Stimulated activated CD4-positive, alpha-beta T cell treated with anti-CD3 and anti-CD28 coated beads, Interleukin-4, amount 100 ng/mL, for 4 hours (primary cell): ENCODE measurements at places on chromosomes 2 and 18.
A peak's percentile ranks its signal among the peaks of the same experiment; 100 is the strongest.

DNA sequence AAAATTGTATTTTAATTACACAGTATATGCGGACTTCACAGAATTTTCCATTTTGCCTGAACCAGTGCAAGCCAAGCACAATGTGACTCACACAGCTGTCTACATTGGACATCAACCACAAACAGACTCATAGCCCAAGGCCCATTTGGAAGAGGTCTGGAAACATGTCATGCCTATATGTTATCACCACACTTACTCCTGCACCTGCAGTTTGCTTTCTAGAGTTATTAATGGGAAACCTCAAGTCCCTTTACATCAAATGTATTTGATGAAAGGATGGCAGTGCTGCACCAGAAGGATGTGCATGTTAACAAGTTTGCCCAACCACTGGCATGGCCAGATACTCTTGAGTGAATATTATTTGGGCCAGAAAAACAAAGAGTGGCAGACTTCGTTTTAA, 548.9 kb upstream of the CDH2 start:
- no peak for DNase-seq

DNA sequence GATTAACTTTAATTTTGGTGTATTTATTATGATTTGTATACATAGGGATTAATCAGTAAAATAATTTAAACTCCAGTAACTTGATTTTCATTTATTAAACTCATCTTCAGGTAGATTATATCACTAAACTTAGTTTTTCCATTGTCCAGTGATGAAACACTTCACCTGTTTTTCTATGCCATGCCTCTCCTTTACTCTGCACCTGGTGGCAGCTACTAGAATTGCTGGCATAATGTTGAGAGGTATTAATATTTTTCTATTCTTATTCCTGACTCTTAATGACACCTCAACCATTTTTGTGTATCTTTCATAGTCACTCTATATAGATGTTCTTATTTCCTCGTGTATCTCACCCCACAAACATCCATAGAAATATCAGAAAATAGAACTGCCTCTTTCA, 940.3 kb upstream of the CRIM1 start:
- no peak for DNase-seq

DNA sequence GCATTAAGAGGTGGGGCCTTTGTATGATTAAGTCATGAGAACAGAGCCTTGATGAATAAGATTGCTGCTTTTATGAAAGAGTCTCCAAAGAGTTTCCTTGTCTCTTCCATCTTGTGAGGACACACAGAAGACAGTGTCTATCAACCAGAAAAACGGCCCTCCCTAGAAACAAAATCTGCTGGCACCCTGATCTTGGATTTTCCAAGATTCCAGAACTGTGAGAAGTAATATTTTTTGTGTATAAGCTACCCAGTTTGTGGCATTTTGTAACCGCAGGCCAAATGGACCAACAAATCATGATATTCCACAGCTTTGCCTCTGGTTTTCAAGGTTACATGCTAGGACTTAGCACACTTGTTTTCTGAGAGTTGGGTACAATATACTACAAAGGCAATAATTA, 687.8 kb downstream of the TDRD15 start:
- no peak for DNase-seq

- no peak for DNase-seq
Measured at GRCh38 chr2:109432421-109432820, 181.3 kb downstream of the SEPTIN10 start.

GRCh38 chr2:31318361-31319336, 84.7 kb downstream of the EHD3 start:
- peak; percentile 8 for DNase-seq

- peak; percentile 65 for DNase-seq
Measured at GRCh38 chr2:27123302-27124150, at the start of gene ABHD1. Gene ABHD1, plus strand, starts transcription at chr2:27123815. Its CDS starts 134 bp downstream, at chr2:27123949.

DNA sequence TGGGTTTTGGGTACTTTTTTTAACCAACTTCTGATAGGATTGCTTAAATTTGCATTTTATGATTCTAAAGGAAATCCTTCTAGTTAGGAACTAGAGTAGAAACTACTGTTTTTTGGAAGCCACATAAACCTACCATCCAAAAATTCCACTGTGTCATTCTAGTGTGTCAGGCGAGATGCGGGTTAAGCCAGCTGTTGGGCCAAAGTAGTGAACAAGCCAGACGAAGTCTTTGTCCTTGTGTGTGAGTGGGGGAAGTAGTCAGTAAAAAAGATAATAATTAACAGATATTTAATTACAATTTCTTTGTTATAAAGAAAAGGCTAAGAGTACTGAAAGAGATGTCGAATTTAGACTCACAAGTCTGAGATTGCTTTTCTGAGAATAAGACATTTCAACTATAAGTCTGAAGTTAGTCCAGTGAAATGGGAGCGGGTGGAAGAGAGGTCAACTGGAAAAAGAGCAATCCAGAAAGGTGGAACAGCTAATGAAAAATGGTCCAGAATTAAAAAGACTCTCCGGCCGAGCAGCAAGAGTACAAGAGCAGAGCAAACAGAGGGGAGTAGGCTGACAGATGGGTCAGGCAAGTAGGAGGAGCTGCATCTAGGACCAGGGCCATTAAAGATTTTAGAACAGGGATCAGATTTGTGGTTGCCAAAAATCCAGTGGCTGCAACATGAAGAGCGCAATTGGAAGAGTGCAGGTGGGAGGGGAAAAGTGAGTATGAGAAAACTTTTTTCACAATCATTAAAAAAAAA, 1.5 kb downstream of the EPB41L5 start:
- no peak for DNase-seq

- DNase-seq: no peak
Measured at GRCh38 chr18:70454704-70455322, 166.0 kb downstream of the SOCS6 start.

DNA sequence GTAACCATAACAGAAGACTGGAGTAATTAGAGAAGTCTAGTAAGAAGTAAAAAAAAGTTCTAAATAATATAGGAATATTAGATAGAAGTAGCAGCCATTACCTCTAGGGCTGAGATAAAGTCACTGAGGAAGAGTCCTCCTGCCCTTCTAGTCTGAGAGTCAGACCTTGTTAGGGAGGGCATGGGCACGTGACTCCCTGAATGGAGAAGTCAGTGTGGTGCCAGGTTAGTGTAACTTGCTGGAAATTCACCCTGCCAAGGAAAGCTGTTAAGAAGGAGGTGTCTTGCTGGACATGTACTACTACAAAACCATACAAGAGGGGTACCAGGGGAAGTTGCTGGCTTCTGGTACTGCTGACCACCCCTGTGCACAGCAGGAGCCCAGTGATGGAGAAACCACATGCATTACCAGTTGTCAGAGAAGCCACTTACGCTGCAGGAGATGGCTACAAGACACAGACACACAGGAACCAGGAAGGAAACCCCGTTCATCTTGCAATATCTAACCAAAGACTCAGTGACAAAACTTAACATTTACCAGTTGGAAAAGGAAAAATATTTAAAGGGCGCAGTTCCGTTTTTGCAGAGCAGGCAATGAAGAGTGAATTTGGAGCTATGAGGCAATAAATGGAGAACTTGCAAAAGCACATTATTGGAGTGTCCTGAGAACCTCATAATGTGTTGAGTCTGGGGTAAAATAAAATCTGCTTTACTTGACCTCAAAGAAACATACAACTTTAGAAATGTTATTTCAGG, 77.2 kb upstream of the TLK1 start:
- DNase-seq: no peak

GRCh38 chr18:2083691-2084090, 487.6 kb downstream of the METTL4 start:
- no peak for DNase-seq

DNA sequence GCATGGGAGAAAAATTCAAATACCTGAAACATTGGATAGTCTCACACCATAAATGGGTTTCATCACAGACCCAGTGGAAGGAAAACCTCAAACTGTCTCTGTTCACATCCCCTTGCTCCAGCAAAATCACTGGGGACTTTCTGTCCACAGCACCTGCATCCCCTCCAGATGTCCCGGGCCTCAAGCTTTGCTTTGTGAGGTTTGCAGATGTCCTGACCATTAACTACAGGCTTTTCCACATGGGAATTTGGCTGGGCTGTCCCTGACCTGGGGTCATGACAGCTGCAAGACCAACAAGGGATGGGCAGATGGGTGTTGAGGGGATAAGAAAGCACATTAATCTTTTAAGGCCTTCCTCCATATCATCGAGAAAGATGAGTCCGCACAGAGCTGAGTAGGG, 427.9 kb downstream of the TXNL1 start:
- no peak for DNase-seq

GRCh38 chr2:234821946-234822475, 129.8 kb upstream of the SH3BP4 start:
- no peak for DNase-seq

GRCh38 chr2:144078106-144078505, 441.8 kb downstream of the ZEB2 start:
- DNase-seq: no peak

DNA sequence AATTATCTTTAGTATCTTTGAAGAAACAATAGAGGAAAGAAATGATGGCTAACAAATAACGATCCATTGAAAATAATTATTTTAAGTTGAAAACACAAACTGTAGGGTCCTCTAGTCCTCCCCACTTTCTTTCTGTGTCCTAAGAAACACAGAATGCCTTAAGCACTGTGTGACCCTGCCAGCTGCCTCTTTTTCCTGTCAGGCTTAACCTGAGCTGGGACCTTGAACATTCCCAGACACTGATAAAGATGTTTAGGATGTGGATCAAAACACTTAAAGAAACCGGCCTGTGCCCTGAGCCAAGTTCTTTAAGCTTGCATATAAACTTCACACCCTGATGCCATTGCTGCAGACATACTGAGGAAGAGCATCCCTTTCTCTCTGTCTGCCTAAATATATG, 755.4 kb upstream of the VRK2 start:
- DNase-seq: no peak

DNA sequence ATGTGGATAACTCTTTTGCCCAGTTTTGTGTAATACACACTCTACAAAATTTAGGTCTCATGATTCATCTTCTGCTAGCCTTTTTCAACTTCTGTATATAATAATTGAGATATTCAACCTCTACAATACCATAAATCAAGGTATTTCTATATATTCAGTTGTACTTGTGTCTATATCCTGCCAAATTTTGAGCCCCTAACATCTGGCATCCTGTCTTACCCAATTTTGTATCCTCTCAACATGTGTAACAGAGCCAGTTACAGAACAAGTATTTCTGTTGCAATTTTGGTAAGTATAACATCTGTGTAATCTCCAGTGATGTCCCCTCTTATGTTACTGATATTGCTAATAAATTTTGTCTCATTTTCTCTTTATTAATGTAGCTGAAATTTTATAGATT, 145.8 kb downstream of the TRIB2 start:
- no peak for DNase-seq

DNA sequence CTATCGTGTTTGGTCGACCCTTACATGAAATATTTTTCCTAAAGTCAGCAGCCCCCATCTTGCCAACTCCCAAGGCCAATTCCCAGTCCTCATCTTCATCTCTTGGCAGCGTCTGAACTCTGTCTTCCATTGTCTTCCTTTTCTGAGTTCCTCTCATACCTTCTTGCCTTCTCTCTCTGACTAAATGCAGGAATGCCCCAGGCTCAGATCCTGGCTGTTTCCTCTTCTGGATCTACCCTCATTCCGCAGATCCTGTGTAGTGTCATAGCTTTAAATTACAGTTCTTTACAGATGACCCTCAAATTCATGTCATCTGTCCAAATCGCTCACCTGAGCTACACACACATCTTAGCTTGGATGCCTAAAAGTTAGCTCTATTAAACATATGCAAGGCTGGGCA, 94.7 kb downstream of the MMADHC start:
- DNase-seq: no peak

DNA sequence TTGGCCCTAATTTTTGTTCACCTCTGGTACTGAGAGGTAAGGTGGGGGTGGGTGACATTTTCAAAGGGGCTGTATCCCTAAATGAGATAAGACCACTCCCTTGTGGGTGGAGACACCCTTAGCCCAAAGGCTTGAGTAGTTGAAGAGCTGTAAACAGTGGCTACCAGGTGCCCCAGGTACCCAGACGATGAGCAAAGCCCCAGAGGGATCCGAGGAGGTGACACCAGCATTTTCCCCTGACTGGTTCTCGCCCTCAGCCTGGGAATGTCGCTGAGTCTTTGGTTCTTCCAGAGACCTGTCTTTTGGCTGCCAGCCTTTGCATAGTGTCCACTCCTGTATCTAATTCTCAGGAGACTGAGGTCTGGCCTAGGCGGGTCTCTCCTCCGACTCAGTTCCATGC, 36.5 kb downstream of the RRM2 start:
- no peak for DNase-seq

DNA sequence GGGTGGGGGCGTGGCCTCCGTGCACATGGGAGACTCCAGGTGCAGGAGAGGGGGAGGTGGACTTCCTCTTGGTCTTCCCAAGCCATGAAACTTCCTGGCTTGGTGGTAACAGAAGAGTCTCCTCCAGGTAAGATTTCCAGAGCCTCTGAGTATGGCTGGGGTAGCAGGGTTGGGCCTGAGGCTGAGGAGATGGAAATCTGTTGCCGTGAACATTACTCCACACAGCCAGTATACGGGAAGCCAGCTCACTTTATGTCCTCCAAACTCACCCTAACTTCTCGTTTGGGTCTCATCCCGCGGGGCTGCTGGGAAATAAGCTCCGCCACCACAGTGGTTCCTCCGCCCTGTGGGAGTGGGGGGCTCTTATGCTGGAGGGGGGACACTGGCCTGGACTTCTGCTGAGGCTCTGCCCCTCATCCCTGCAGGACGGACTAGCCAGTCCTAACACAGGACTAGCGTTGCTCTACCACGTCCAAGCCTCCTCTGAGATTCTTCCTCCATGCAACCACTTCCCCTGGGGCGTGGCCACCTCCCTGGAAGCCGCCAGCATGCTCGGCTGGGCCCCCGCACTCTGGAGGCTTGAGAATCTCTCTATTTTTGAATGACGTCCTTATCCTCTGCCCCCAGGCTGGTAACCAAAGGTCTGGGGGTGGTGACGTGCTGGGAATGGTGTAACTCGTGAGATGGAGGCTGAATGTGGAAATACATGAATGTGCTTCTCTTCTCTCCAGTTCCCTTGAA, 777 bp upstream of the RAB17 start:
- DNase-seq: no peak

GRCh38 chr2:152467677-152468410, 132.9 kb downstream of the FMNL2 start:
- DNase-seq: no peak

GRCh38 chr18:48757367-48757766, 193.4 kb downstream of the SMAD7 start:
- no peak for DNase-seq

GRCh38 chr18:4270016-4270415, 185.1 kb downstream of the DLGAP1 start:
- no peak for DNase-seq

- no peak for DNase-seq
Measured at GRCh38 chr2:67286981-67287759, 110.0 kb upstream of the ETAA1 start.

DNA sequence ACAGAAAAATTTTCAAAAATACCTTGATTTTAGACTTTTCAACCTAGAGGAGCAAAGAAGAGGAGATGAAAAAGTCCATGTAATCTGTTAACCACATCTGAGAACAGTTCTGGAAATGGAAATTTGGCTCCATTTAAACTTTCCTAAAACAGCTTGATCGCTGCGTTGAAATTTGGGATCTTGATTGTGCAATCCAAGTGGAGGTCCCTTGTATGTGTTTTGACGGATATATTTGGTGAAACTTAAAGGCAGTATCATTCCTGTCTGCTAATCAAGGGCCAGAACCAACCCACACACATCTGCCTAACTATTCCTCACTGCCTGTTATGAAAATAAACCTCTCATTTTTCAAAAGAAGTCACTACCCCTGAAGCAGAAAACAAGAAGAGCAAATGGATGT, 46.6 kb downstream of the SPATS2L start:
- DNase-seq: no peak

GRCh38 chr2:231545105-231545902, 15.1 kb upstream of the NMUR1 start:
- peak; percentile 21 for DNase-seq
